ENCODE measurements at places on chromosomes 13 and 19.

GRCh38 chr19:54532528-54532927 lies 29.9 kb downstream of the LAIR2 start:
- no peak for DNase-seq

- DNase-seq: no peak
Measured at GRCh38 chr19:38788478-38789243, at the start of gene LGALS7B. Gene LGALS7B, plus strand, starts transcription at chr19:38789200. Its CDS starts 27 bp downstream, at chr19:38789227.

GRCh38 chr19:16205205-16206045 lies 7.7 kb downstream of the AP1M1 start:
- no peak for DNase-seq

DNA sequence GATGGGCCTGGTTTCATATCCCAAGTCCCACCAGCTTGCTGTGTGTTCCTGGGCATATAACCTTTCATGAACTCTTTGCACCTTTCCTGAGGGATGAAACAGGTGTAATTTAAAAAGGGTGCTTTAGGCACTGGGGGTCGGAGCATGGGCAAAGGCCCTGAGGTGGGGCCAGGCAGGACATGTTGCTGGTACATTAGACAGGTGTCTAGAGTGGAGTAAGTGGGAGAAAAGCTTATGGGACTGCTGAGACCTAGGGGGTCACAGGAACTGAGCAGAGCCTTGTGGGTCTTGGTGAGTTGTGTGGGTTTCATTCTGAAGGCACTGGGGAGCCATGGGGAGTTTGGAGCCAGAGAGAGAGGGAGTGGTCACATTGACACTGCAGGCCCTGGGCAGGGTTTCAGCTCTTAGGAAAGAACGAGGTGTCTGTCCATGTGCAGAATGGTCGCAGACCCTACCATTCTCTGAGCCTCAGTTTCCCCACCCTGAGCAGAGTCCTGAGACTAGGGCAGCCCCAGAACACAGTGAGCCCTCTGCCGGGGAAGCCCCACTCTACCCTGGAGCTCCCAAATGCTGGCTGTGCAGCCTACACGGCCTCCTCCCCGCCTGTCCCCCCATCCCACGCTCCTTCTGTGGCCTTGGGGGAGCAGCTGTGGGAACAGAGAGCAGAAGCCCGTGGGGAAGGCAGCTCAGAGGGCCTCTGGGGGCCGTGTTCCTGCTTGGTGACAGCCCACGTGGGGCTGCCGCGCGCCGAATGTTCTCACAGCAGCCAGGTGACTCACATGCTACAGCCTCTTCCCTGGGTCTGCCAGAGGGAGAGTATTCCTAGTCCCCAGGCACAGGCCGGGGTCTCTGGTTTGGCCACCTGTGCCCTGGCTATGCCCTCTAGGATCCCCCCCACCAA lies 7.3 kb upstream of the HOMER3 start:
- DNase-seq: no peak

GRCh38 chr19:39345956-39346355 lies 3.7 kb downstream of the SAMD4B start:
- DNase-seq: no peak

DNA sequence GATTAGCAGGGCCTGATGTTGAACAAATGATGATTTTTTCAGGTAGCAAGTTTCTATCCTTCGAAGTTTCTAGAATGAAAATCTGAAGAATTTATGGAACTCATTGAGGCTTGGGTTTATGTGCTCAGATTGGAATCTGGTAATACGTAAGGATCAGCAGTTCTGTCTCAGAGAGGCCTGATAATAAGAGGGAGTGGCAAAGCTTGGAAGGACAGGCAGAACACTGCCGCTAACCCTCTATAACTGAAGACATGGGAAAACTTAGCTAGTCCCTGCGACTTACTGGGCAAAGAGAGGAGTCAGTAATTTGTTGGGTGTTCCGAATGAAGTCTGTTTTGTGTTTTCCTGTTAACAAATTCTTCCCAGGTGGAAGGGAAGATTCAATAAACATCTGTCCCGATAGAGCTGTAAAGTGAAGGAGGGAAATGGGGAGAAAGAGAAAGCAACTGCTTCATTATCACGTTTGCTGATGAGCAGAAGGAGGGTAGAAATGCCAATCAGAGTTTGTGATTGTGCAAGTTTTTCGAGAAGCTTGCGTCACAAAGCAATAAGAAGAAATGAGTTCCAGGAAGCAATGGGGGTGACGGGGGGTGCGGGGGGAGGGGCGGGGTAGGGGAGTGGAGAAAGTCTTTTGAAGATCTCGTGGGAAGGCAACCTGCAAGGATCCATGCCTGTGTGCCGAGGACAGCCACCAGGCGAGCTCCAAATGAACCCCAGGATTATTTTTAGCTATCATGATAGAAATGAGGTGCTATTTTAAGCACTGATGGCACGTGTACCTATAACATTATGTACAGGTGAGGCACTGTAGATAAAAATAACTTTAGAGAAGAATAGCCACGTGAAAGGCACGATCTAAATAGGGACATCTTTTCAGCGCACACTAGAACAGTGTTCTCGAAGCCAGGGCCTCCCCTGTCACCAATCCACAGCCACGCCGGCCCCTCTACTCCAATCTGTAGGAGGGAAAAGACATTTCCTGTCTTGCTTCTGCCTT lies 224.1 kb downstream of the FGF9 start:
- DNase-seq: no peak

GRCh38 chr19:4510435-4511255 lies 7.6 kb downstream of the PLIN4 start:
- no peak for DNase-seq

DNA sequence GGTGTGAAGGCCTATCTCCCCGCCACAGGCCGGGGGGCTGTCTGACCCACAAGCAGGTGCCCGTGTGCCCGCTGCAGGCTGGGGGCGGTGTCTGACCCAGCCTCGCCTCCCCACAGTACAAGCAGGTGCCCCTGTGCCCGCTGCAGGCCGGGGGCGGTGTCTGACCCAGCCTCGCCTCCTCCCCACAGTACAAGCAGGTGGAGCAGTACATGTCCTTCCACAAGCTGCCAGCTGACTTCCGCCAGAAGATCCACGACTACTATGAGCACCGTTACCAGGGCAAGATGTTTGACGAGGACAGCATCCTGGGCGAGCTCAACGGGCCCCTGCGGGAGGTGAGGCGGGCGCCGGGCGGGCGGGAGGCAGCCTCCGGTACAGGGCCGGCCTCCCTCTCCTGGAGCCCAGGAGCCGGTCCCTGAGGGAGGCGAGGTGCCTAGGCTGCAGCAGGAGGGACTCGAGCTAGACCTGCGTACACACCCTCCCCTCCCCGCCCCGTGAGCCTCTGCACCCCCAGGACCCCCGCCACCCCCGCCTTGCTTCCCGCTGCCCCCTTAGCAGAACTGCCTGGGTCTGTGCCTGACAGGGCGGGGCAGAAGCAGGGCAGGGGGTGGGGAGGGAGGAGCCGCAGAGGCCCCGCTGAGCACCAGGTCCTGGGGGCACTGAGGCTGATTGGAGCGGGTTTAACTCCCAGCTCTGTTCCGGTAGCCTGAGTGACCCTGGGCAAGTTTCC lies 20.6 kb downstream of the HCN2 start:
- DNase-seq: no peak

All from HTR-8/SVneo (cell line).